Iris pigment epithelial cell (primary cell): ENCODE measurements at places on chromosomes 4 and X.

GRCh38 chrX:141989134-141989533 lies 85.4 kb downstream of the MAGEC1 start:
- peak; percentile 32 for DNase-seq

GRCh38 chr4:62528874-62529273 lies 1328.7 kb downstream of the ADGRL3 start:
- DNase-seq = no peak

GRCh38 chrX:38116706-38117105 lies 104.0 kb downstream of the SRPX start:
- no peak for DNase-seq

- DNase-seq = peak; percentile 48
Observed at GRCh38 chr4:40736910-40737309, 12.8 kb upstream of the NSUN7 start.

- DNase-seq = peak; percentile 97
Observed at GRCh38 chr4:74624351-74625151, 169.8 kb downstream of the BTC start.

GRCh38 chr4:169222761-169223160 lies 48.0 kb downstream of the SH3RF1 start:
- DNase-seq = no peak
